Stimulated activated CD4-positive, alpha-beta T cell treated with anti-CD3 and anti-CD28 coated beads, Interleukin-2, amount 100 ng/mL, for 4 hours (primary cell): ENCODE measurements at places on chromosomes 6 and 20.

DNA sequence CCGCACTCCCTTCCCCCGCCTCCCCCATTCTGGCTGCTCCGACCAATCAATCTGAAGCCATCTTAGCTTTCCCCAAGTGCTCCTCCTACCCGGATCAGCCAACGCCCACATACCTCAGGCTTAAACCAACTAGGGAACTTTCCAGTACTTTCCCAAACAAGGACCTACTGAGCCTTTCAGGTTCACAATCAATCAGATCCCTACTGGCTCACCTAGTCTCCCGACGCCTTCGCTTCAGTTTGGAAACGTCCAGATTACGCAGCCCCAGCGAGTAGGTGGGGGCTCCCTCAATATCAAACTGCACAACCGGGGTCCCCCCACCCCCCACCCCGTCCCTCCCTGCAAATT is 432 bp downstream of the HSPA1L start:
- peak; percentile 48 for DNase-seq

GRCh38 chr6:45949256-45949655 is 66.4 kb downstream of the CLIC5 start:
- DNase-seq = no peak

DNA sequence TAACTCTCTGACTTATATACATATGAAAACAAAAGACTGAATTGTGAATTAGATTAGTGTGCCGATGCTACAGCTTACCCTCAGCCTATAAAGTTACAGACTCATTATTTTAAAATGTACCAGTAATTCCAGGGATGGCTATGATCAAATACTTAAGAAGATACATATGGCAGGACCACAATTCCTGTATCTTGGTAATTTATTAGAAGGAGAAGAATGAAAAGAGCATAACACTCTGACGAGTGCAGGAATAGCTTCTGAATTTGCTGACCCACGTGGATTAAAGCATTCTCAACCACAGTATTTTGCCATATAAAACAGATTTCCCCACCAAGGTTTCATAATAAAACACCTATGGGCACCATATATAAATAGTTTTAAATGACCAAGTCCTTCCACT is 368.5 kb upstream of the RUNX2 start:
- no peak for DNase-seq

- no peak for DNase-seq
Measured at GRCh38 chr20:2535711-2536559, 438 bp upstream of the TMC2 start.

DNA sequence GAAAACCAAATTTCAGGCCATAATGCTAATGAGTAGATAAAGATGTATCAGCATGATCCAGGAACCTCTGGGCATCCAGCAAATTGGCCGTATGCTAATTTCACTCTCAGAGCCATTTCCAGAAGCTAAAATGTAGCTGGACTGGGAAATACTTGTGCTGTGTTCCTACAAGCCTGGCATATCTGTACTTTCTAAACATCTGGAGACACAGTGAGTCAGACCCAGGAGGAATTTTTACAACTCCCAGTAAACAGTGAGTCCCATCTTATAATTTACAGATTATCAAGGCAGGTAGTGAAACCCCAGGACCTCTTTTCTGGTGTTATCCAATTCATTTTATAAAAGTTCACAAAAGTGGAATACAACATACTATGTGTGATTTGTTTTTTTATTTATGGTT is 683.0 kb upstream of the ADGRB3 start:
- DNase-seq = no peak

DNA sequence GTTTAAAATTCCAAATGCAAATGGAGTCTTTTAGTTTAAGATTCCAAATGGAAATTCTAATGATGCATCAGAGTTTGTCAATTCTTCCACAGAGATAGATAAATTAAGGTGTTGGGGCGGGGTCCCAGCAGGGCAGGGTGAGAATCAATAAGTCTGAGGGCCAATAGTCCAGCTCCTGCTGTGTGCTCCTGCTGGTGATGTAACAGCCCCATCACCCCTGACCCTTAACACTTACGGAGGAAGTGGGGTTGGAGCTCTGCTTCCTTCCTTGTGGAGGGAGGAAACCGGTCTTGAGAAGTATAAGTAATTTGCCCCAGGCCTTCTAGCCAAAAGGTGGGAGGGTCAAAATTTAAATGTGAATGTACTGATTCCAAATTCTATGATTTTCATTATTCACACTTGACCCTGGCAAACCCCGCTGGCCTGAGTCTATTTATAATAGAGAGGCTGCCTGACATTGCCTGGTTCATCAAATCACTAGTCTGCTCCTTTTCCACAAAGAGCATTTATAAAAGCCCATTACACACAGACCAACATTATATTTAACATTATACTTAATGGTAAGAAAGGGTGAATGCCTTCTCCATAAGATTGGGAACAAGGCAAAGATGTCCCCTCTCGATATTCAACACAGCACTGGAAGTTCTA is 17.2 kb downstream of the ZBTB2 start:
- no peak for DNase-seq
